ENCODE measurements at places on chromosomes 16 and 17.

GRCh38 chr16:50884066-50884860, 142.4 kb downstream of the CYLD start:
- DNase-seq, result no peak

GRCh38 chr16:25014500-25015147, 545 bp downstream of the ARHGAP17 start:
- DNase-seq, result peak; percentile 3

DNA sequence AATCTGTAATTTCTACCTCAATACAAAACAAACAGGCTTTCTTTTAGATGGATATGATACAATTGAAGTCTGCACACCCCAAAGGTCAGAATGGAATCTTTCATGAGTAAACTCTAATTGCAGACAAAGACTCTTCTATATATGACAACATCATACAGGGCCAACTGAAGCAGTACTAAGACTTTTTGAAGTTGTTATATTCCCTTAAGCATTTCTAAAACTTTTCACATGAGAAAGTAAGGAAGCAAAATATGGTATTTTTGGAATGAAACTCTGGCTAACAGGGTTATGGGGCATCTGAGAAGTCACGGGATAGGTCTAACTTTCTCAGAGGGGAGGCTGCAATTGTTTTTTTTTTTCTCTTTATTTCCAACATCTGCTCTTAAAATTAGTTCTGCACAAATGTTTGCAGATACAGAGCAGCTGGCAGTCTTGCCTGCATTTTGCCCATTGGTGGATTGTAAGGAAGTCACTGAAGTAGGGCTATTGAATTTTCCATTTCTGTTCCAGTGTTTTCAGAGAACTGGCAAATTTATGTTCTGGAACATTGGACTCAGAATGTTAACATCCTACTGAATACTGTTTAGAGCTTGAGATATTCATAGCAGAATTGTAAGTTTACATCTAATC, 59.1 kb downstream of the SSH2 start:
- DNase-seq, result no peak

DNA sequence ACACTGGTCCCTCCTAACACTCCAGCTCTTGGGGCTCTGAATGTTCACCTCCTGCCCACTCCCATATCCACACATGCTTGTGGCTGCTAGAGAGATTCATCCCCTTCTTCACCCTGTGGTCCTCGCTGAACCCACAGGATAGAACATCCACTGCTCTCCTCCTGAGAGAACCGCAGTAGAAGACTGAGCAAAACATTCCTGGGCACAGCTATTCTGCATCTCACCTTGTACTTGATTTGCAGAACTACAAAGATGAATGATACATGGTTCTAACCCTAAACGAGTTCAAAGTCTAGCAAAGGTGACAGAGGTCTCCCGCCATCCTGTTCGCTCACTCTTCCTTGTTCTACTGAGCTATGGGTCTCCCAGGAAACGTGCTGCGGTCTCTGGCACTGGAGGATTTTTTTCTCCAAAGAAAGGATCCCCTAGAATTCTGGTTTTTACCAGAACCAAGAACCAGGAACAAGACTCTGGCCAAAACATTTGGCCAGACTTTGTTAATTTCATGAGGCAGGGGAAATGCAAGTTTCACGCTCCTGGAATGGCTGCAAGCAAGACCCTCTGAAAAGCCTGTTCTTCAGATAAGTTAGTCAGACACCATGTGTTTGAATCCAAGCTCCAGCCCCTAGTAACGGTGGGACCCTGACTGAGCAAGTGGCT, 39.5 kb downstream of the TMEM114 start:
- no peak for DNase-seq

- no peak for DNase-seq
Measured at GRCh38 chr17:74711058-74711824, 1.5 kb downstream of the CD300LF start.

- DNase-seq, result no peak
Measured at GRCh38 chr17:1868090-1868489, 38.3 kb downstream of the RPA1 start.

DNA sequence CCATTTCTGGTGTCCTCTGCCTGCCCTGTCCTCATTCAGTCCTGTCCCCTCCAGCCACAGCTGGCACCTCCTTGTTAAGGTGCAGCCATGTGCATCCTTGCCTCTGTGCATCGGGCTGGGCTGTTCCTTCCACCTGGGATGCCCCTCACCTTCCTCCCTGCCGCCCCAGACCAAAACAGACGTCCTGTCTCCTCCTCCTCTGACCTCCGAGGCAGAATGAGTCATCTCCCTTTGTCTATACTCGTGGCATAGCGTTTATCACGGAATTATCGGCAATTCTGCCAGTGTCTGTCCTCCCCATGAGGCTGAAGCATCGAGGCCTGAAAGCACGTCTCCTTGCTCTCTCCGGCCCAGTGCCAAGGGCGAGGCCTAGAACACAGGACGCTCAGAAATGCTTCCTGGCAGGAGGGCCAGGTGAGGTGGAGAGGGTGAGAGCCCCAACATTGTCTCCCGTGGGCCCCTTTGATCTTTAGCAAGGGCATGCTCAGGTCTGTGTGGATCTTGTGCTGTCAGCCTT, 4.6 kb downstream of the RAI1 start:
- DNase-seq, result no peak

- DNase-seq, result no peak
Measured at GRCh38 chr17:37825851-37826250, 81.0 kb upstream of the HNF1B start.

- DNase-seq, result no peak
Measured at GRCh38 chr16:22388101-22388644, 13.8 kb upstream of the CDR2 start.

DNA sequence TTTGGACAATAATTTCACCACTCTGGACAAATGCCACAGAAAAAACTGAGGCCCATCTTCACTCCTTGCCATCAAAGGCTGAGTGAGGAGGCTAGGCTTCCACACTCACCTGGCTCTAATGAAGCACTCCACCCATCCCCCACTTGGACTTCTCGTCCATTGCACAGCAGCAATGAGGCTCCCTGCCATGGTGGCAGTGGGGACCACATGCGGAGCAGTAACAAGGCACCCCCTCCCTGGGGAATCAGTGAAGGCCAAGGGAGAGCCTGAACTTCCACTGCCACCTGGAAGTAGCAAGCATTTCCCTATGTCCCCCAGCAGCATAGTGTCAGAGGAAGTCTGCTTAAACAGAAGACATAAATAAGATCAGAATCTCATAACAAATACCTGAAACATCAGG, 2.0 kb upstream of the GOSR1 start:
- no peak for DNase-seq

DNA sequence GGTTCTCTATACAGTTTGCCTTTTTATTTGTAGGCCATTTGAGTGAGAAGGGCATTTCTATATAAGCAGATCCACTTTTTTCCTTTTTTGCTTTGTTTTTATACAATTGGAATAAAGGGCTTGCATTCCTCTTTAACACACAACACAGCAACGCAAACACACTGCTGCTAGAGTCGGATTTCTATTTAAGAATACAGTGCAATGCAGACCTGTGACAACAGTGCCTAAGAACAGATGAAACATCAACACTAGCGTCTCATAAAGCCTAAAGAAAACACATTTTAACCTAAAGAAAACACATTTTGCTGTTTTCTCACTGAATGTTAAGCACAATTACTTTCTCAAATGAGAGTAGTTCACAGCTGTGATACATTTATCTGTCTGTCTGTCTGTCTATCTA, 1141.1 kb downstream of the CDH11 start:
- DNase-seq, result no peak

DNA sequence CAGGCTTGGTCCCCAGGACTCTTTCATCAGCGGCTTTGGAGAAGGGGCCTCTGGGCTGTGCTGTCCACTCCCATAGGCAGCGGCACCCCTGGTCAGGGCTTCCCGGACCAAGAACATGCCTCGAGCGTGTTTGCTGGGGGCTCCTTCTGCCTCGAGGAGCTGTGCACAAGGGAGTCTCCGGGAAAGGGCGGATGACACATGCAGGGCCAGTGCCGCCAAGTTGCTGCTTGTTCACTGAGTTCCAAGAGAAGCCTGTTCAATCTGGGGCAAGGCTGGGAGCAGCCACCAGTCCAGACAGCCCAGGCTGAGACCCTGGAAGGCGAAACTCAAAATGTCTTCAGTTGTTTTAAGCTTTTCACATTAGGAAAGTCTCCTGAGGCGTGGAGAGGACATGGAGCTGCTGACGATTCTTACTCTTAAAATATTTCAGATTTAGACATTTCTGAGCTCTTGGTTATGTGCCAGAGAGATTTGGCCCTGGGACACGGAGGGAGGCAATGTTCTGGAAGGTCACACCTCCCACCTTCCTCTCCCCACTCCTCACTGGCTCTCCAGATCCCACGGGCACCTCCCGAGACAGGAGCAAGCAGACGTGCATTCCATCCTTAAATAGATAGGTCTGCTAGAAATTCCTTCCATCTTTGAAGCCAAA, 84.5 kb upstream of the ZNF469 start:
- DNase-seq, result no peak

DNA sequence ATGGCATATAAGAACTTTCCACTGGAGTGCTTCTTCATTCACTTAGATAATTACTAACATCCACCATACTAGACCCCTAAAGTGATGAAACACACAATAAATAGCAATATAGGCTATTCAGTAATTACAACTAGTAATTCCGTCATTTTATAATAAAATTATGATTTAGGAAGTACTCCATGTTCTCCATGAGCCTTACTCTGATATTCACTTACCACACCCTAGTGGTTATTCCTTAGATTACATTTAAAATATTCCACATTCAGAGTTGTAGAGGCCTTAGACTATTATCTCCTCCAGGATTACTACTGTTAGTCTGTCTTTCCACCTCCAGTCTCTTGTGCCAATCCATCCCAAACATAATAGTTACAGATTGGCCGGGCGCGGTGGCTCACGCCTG, 62.4 kb downstream of the STH start:
- no peak for DNase-seq

DNA sequence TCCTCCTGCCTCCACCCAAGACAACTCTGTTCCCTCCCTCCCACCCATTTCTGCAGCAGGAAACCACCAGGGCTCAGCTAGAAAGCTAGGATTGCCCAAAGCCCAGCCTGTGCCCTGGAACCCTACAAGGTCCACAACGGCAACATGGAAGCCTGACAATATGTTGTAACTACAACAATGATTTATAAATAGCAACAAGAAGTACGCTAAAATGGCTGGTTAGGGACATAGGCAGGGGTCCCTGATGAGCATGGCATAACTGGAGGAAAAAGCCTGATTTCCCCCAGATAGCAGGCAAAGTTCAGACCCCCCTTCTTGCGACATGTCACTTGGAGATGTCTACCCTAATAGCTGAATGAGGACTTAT, 6.6 kb downstream of the ST3GAL2 start:
- no peak for DNase-seq

GRCh38 chr16:82882226-82882625, 255.5 kb downstream of the CDH13 start:
- DNase-seq, result no peak

GRCh38 chr16:63922560-63922959, 1199.3 kb downstream of the CDH11 start:
- DNase-seq, result no peak

- DNase-seq, result no peak
Measured at GRCh38 chr17:81733507-81734404, 21.7 kb downstream of the SLC25A10 start.

GRCh38 chr17:40349895-40350688, 14.4 kb downstream of the GJD3 start:
- no peak for DNase-seq

- DNase-seq, result no peak
Measured at GRCh38 chr16:19179546-19180490, 11.8 kb downstream of the SYT17 start.

DNA sequence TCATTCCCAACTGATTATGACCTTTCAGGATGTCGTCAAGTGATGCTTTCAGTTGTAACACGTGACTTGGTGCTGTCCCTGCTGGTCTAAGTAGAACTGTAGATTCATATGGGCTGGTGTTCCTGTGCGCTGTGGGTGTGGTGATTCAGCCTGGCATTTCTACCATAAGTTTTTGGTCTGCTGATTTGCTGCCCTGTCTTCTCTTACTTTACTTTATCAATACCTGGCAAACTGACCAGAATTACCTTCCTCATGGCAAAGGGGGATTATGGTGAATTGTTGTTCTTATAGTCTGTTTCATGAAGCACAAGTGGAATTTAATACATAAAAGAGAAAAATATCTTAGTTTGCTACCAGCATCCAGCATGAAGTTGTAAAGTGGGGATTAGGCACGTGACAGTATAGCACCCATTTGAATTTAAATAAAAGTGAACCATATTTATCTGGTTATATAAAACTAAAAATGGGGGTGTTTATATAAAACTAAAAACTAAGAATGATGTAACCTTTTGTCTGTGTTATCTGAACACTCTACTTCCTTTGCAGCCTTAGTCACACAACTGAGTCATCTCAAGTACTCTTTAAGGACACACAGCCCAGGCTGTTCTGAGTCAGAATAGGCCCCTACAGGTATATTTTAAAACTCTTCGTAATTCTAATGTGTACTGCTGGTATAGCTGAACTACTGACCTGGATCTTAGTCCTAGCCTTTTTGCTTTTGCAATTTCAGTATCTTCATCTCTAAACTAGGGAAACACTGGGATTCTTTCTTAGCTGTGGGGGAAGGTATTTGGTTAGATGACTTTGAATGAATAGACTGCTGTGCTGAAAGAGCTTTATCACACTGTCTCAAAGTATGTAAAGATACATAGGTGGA, 28.3 kb downstream of the TTC19 start:
- DNase-seq, result peak; percentile 17

GRCh38 chr17:76437467-76438402, 15.2 kb downstream of the UBE2O start:
- DNase-seq, result no peak

DNA sequence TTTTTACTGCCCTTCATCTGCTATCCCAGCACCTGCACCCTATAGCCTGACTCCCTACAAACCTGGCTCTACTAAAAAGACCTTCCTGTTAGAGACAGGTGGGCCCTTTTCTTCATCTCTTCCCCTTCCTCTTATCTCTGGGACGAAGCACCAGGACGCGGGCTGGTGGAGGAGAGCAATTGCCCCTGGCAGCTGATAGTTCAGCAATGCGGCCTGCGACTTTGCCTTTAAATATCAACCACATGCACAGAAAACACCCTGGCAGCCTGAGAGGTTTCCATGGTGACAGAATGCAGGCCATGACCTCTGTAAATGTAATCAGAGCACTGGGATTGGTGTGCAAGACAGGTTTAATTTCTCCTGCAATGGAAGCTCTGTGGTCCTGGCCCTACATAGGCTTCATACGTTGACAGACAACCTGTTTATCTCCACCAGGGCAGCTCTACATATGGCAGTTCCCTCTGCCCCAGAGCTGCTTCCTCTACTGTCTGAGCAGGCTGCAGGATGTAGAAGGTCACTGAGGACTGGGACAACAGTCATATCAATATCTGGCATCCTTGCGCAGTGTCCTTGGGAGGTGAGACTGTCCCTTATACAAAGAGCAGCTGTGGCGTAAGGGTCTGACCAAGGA, 10.0 kb upstream of the SKAP1 start:
- DNase-seq, result peak; percentile 66

- DNase-seq, result no peak
Measured at GRCh38 chr16:4522051-4522581, 16.5 kb downstream of the CDIP1 start.

DNA sequence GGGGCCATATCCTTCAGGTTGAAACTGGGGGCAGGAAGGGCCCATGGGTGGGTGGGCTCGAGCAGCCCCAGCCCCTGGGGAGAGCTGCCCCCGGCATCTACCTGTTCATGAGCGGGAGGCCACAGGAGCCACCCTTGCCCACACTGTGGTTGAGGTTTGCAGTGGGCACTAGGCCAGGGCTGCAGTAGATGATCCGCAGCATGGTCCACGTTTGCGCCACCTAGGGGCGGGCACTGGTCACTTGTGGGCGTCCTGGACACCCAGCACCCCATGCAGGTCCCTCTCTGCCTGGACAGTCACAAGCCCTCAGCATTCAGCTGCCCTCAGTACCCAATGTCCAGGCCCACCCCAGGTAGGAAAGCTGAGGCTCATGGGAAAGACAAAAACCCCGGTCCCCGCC, 1.8 kb upstream of the JMJD8 start:
- no peak for DNase-seq
